ENCODE measurements at places on chromosomes 3 and 15.

DNA sequence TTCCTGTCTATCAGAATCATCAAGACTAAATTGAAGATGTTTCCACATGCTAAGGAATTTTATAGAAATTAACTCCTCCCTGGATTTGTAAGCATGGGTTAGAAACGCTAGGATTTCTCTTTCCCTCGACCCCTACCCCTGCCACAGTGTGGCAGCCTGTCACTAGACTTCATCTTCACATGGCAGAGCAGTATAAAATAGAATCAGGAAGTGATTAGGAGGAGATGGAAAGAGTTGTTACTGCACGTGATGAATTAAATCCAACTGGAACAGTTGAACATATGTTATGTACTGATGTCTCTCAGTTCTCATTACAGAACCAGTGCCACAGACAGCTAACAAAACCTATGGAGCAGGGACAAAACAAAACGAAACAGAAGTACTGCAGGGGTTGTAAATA is 130.0 kb upstream of the BNIP2 start:
- DNase-seq, result no peak

- DNase-seq, result no peak
Measured at GRCh38 chr15:28992336-28992864, 106.6 kb downstream of the APBA2 start.

DNA sequence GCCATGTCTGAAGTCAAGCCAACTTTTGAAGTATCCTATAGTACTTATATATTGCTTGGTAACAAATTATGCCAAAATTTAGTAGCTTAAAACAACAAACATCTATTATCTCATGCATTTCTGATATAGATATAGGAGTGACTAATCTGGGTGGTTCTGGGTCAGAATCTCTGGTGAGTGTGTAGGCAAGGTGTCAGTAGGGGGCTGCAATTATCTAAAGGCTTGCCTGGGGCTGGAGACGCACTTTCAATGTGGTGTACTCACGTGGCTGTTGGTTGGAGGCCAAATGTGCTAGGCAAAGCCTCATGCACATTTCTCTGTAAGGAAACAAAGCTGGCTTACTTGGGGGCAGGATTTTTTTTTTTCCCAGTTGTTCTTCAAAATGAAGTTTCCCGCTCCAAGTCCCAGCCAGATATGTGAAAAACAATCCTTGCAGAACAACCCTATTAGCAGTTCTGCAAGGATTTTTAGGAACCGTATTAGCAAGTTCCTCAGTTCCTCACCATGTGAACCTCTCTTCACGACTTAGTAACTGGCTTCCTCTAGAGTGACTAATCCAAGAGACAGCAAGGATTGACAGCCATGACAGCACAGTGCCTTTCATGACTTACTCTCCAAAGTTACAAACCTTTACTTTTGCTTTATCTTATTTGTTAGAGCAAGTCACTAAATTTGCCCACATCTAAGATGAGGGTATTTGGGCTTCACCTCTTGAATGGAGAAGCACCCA is 25.8 kb downstream of the GREM1 start:
- DNase-seq, result no peak

DNA sequence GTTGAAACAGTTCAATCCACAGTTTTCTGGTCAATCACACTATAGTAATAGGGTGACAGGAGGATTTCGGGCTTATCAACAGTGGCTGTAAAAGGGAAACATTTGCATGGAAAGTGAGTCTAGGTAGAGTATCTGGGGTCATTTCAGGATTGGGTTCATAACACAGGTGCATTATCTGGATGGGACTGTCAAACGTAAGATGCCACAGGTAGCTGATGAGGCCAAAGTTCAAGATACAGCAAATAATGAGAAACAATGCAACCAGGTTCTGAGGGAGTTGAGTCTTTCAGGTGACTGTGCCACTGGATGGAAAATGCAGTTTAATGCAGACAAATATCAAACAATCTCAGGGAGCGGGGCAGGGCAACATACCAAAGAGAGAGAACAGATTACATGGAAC is 62.2 kb downstream of the WDR76 start:
- no peak for DNase-seq

Data from SK-N-DZ (cell line).